ENCODE measurements at places on chromosomes 1 and 21. TPM values are rescaled to one million over a fixed set of nuclear protein-coding genes. Genes with fewer than 3 reads are reported as not detected.

Gene SLC39A1
- 104 TPM for total RNA-seq

Gene C4BPA
- total RNA-seq = not detected

Gene NECTIN4
- total RNA-seq = 81.0 TPM

Gene UBXN11
- total RNA-seq = 3.7 TPM

Gene SPATA21
- not detected for total RNA-seq
